Naive thymus-derived CD8-positive, alpha-beta T cell (primary cell): ENCODE measurements at places on chromosomes 5 and 9.

DNA sequence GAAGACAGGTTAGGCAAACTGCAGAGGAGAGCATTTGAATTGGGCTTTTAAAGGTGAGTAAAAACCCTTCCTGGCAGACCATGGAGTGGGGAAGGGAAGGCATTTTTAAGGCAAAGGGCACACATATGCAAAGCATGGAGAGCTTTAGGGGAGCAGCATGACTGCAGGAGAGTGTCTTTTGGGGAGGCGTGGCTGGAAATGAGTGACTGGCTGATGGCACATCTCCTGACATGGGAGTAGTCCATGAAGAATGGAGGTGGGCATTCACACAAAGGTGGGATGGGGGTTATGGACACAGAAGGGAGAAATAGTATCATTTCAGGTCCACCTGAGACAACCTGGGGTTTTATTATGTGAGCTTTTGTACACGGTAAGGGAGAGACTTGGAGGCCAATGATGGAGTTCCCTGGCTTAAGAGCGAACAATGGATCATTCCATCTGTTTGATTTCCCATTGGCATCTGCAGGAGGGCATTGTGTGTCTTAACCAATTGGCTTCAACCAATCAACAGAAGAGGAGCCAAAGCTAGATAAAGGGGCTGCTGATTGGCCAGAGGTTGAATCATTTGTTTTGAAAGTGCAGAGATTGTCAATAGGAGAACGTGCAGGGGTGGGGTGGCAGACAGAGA lies 2.1 kb downstream of the NSG2 start:
- no peak for DNase-seq

DNA sequence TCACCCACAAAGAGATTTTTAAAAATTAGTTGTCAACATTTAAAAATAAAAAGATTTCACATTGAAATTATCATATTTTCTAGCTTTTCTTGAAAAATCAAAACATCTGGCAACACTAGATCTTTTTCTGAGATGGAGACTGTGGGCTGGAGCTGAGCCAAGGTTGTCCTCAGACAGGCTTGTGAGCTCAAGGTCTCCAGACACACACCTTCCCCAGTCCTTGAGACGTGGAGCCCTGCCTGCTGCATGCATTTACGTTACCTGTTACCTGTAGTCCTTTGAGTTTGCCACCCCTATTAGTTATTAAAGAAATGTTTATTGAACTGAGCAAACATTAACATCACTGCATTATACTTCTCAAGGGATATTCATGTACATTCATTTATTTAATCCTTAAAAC lies 87.5 kb upstream of the TLE1 start:
- DNase-seq: no peak

DNA sequence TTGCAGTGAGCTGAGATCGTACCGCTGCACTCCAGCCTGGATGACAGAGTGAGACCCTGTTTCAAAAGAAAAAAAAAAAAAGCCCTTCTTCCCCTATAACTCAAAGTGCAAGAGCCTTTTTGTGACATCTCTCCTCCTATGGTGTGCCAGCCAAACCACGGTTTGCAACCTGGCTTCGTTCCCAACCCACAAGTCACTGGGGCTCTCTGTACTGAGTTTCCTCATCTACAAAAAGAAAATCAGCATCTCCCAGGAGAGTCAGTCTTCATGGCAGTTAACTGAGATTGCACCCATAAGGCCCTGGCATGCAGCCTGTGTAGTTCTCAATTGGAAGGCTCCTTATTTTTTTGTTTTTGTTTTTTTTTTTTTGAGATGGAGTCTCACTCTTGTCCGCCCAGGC lies 14.8 kb downstream of the ODF2 start:
- DNase-seq: peak; percentile 65

GRCh38 chr5:180590543-180591310 lies 572 bp downstream of the SCGB3A1 start:
- no peak for DNase-seq

- no peak for DNase-seq
Observed at GRCh38 chr5:16265141-16265540, 85.5 kb upstream of the MARCHF11 start.

DNA sequence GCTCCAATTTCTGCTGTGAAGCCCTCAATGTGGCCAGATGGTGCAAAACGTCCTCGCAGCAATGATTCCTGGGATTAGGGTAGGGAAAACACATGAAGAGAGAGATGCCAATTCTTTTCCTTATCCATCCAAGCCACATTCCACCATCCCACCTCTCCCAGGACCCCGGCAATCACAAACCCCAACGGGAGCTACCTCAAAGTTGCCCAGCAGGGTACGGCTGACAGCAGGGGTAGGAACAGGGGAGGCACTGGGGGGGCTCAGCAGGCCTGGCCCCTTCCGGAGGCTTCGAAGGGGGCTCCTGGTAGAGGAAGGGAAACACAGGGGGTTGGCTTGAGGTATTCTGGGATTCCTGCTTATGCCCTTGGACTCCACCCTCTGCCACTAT lies 3.4 kb upstream of the STOML2 start:
- DNase-seq: no peak

- no peak for DNase-seq
Observed at GRCh38 chr9:112599732-112600131, 113.1 kb downstream of the KIAA1958 start.

GRCh38 chr9:121824651-121825030 lies 173.2 kb downstream of the DAB2IP start:
- DNase-seq: no peak

- no peak for DNase-seq
Observed at GRCh38 chr9:137319011-137319738, 17.1 kb upstream of the NRARP start.

DNA sequence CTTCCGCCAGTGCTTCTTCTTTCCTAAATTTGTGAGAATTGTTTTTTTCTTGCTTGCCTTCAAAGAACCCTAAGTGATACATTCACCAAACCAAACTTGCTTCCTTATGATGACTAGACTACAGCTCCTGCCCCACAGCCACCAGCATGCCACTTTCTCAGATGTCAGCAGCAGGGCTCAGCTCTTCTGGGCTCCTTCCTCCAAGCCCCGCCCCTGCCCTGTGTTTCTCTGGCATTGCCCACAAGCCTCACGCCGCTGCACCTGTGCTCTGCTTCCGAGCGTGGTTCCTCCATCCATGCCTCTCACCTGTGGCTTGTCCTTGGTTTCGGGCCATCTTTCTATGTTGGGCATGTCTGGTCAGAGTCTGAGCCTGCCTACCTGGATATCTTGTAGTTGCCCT lies 10.6 kb downstream of the UNC5A start:
- DNase-seq: no peak

- DNase-seq: no peak
Observed at GRCh38 chr5:94693043-94693822, 74.8 kb downstream of the SLF1 start.

DNA sequence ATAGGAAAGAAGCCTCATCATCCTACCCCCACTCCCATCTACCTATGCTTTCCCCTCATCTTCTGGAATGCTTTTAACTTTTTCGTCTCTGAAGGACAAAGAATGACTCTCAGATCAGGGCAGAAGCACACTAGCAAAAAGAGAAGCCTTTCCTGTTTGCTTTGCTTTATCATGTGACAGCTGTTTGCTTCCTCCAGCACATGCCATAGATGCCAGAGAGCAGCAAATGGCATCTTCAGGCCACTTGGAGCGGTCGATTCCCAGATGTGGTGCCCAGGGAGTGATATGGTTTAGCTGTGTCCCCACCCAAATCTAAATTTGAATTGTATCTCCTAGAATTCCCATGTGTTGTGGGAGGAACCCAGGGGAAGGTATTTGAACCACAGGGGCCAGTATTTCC lies 294.8 kb downstream of the GADD45G start:
- DNase-seq: no peak

DNA sequence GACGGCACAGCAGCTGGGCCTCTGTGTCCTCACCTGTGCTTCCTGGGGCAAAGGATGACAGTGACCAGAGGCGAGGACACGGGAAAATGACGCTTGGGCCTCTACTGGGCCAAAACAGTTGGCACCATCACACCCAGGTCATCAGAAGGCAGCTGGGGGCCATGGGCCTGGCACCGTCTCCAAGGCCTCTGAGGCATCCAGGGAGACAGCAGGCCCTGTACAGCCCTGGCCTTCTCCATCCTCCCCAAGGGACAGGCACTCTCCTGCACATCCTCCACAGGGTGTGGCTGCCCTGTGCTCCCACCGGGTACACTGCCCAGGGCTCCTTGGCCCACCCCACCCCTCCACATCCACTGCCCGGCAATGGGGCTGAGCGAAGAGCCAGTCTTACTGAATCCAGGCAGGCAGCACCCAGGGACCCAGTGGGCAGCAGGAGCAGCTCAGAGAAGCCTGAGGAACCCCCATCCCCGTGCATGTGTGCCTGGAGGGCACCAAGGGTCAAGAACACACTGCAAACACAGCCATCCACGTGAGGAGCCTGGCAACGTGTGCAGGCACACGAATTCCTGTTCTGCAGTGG lies 4.0 kb downstream of the LPCAT1 start:
- no peak for DNase-seq

DNA sequence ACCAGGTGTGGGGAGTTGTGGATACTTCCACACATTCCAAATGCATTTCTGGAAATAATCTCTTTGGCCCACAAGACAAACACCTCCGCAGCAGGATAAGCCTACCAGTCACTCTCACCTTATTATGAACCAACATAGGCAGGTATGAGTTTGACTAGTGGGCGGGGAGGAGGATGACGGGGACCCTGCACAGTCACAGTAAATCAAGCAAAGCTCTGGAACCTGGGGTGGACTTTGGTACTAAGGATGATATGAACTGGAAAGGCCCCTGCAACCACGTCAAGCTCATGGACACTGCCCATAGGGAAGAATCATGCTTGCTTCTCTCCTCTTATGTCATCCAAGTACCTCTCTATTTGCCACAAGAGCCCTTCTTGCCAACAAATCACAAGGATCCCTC lies 259.4 kb downstream of the HSPA4 start:
- no peak for DNase-seq

- DNase-seq: no peak
Observed at GRCh38 chr5:115487168-115487567, 57.4 kb downstream of the FEM1C start.

- peak; percentile 66 for DNase-seq
Observed at GRCh38 chr9:68999393-69000105, 14.4 kb downstream of the PRKACG start.

DNA sequence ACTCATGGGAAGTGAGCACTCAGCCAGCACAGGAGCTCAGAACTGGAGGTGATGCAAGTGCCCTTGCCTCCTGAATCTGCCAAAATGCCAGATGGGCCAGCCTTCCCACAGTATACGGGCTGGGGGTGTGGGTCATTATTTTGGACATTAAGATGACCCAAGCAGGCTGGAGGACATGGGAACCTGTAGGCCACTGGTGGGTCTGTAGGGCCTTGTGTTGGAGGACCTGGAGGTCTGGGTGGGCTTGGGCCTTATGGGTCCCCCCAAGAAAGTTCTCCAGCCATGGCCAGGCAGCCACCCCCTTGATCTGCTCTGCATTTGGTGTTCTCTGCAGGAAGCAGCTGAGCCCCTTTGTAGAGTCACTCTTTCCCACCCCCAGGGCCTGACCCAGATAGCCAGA lies 71.0 kb upstream of the ANGPTL2 start:
- DNase-seq: no peak

- DNase-seq: no peak
Observed at GRCh38 chr9:136804509-136805206, 3.1 kb upstream of the RABL6 start.

DNA sequence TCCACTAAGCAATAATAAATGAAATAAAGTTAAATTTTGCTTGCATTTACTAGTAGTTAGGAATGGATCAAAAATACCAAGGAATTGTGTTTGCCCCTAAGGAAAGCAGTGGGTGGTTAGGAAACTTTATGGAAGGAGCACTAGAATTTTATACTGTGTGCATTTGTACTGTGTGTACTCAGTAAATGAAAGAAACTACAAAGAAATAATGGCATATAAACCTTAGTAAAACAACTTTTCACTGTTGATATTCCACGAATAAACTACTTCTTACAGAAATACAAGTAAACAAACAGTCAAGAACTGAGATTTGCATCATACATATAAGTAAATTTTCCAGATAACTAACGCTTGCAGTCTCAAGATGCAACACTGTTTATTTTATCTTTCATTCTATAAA lies 103.7 kb upstream of the PARP8 start:
- DNase-seq: no peak

- no peak for DNase-seq
Observed at GRCh38 chr5:138574744-138575193, 432 bp downstream of the HSPA9 start.

DNA sequence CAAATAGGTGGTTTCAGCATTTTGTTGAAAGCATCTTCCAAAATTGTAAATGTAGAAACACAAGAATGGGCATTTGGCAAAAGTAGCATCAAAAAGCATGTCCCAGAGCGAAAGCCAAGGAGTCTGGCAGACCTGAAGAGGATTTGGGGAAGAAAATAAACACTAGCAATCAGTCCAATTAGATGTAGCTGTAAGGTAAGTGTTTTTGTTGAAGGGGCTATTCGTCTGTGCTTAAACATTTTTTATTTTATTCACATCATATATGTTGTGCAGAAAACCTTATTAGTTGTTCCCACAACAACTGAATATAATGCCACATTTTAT lies 954.1 kb upstream of the COX7C start:
- no peak for DNase-seq

DNA sequence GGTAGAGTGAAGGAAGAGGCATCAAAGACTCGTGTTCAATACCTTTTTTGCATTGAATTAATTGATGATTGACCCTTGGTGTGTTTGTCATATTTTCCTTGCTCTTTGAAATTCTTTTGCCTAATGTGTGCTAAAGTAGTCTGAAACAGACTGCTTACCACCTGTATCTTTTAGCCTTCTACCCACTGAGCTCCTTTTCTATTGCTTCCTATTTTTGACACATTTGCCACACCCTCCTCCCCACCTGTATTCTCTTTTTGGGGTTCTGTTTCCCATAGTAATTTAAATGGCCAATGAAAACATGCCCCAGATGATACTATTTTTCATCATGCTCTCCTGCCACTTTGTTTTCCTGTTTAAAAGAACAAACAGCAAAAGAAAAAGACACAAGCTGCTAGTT lies 78.5 kb downstream of the ZCCHC7 start:
- DNase-seq: no peak

GRCh38 chr5:140151144-140152021 lies 23.6 kb upstream of the CYSTM1 start:
- DNase-seq: no peak

- DNase-seq: no peak
Observed at GRCh38 chr9:115210699-115211098, 92.7 kb upstream of the TNC start.

DNA sequence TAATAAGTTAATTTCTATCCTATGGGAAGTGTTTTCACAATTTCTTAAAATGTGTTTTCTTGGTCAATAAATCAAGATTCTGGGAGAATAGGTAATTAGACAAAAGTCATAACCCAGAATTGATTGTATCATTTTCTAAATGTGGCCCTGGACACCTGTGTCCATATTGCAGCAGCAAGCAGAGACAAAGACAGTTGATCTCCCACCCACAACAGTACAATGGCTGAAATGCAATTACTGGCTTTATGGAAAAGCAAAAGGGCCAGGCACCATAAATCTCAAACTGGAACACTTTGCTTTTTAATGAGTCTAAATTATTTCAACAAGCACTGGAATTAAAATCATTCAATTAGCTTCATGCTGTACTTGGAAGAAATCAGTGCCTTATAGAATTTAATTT lies 157.2 kb downstream of the ESM1 start:
- no peak for DNase-seq
